ENCODE measurements at places on chromosomes 4 and X.

DNA sequence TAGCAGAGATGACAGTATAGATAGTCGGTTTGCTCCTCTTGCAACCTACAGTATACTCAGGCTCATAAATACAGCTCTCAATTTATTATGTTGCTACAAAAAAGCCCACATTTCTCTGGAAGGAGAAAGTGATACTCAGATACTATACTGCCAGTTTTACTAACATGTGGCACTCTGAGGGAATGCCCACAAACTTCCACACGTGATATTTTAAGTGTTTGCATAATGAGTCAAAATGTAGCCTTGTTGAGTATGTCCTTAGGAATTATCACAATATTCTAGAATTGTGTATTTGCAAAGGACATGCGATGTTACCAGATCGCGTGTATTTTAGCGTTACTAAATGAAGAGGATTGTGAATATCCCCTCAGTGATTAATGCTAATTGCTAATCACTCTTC, 929.1 kb downstream of the STIM2 start:
- no peak for DNase-seq

GRCh38 chr4:145927030-145927429, 11.6 kb downstream of the ZNF827 start:
- no peak for DNase-seq

DNA sequence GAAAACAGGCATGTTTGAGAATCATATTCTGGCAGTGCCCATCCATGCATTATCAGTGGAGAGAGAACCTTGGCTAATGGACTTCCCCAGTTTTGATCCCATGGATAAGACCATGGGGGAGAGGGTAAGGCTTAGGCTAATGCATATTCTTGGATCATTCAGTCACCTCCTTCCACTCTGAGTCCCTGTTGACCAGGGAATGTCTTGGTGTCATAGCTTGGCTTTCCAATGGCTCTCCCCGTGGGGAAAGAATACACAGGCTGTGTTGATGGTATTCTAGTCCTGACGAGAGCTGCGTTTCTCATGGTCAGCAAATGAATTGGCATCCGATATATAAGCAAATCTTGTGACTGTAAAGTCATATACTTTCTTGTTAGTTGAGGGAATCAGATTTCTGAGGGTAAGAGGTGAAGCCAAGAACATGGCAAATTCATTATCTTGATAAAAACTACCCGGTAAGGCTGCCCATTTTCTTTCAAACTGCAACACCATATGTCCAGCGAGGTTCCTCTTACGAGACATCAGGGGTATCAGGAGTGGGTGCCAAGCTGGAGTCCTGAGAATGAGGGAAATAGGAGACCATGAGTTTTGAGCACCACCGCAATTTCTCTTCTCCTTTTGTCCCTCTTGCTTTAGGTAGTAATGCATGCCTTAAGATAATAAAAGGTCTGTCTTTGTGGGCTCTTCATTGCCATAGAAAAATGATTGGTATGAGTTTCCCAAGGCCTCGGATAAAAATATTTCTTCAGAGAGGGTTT, 18.0 kb downstream of the RHOH start:
- DNase-seq, result no peak

DNA sequence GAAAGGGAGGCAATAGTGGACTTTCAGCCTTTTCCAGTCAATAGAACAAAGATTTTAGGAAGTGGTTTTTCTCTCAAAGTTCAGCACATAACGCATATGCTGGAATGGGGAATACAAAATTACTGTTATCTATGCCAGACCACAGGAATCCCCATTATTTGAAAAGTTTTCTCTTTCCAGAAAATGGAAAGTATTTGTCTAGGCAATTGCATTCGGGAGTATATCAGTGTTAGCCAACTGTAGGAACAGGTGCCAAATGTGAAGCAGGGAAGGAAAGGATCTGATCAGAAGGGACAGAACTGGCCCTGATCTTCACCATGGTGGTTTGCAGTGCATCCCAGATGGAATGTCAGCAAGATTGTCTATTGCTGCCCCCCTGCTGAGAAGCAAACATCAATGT, 213.6 kb downstream of the CPE start:
- no peak for DNase-seq

GRCh38 chrX:25534091-25534490, 518.3 kb upstream of the ARX start:
- DNase-seq, result no peak

- DNase-seq, result no peak
These were observed 203.1 kb downstream of the SLC7A11 start for GRCh38 chr4:138039010-138039409.

DNA sequence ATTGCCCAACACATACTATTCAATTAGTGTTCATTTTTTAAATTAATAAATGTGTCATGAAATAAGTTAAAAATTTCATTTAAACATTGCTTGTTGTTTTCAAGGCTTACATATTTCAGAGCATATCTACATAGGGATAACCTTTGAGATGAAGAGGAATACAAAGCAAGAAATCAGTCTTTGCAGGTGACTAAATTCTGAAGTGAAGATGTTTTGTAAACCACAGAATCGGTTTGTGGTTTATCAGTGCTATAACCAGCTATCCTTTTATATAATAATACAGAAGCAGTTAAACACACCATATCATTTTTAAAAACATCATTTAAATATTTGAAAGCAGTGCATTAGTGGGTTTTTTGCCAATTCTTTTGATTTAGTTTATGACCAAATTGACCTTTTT, 26.9 kb downstream of the FAM241A start:
- DNase-seq, result no peak

DNA sequence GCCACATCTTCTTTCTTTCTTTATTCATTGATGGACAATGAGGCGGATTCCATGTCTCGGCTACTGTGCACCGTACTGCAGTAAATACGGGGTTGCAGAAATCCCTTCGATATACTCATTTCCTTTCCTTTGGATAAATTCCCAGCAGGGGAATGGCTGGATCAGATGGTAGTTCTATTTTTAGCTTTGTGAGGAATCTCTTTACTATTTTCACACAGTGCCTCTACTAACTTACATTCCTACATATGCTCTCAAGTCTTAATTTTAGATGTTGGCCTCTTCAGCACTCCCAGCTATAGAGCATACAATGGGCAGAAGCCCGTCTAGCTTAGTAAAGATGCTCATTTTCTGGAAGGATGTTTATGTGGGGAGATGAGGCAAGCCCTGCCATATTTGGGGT, 317.4 kb downstream of the ASMT start:
- no peak for DNase-seq

DNA sequence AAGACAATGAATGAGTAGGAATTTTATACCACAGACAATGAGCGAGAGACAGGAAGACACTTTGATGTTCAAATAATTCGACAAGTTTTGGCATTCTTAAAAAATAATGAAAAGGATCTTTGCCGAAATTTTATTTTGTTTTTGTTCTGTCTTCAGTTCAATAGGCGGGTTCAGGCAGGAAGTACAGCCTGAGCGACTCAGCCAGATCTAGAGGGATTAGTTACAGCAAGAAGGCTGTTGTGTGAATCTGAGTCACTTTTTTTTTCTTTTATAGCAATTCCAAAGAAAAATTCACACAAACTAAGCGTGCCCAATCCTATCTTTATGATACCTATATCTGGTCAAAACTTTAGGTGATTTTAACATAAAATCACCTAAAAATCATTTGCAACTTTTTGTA, 505.4 kb upstream of the FAM241A start:
- DNase-seq, result no peak

- DNase-seq, result no peak
These were observed 9.9 kb downstream of the FNIP2 start for GRCh38 chr4:158778712-158779111.

DNA sequence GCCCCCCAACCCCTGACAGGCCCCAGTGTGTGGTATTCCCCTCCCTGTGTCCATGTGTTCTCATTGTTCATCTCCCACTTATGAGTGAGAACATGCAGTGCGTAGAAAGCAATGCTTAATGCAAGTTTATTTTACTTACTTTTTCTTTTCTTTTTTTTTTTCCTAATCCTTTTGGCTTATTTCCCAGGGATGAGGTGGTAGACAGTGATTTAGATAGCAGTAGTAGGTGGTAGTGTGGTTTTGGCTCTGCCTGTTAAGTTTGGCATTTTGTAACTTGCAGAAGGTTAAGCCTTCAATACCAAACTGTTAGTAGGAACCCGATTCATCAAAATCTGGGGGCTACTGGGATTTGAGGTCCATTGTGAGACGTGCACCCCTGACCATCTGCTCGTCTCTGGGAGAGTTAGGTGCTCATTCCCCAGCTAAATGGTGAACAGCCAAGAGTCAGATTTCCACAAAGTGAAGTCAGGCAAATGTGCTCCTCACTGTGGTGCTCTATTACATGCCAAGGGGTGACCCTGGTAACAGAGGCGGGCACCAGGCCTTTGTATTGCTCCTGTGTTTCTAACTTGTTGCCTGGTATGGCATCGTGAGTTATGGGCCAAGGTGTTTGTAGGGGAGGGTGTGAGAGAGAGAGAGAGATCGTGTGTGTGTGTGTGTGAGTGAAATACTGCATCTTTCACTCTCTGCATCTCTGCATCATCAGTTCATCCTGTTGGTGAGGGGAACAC, 70.3 kb downstream of the PHOX2B start:
- DNase-seq, result no peak

- DNase-seq, result no peak
These were observed 3.4 kb downstream of the TENM3 start for GRCh38 chr4:182246401-182247205.

GRCh38 chr4:99965674-99966350, 15.7 kb upstream of the H2AZ1 start:
- no peak for DNase-seq

DNA sequence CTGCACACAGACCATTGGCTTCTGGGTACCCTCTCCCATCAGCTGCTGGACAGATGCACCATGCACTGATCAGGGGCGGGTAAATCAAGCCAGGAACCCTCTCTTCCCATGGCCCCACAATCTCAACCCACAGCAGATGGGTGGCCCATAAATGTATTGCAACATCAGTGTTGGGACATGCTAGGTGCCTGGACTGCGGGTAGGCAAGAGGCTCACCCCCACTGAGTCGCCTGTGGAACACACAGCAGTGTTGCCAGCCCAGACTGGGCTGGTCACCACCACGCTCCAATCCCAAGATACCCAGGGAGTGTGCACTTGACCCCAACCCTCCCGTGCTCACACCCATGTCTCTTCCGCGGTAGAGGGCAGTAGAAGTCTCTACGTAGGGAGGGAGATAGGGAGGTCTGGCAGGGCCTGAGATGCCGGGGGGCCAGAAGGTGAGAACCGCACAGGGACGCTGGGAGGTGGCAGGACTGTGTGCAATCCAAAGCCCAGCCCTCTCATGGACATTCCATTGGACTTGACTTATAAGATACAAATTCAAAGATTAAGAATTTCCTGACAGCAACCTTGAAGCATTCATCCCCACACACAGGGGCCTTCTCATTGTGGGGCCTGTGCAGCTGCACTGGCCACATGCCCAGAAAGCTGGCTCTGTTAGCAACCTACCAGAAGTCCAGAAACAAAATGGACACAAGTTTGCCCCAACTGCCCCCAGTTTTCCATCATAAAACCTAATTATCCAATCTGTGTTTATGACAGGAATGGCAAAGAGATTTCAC, 183.7 kb downstream of the NSUN7 start:
- DNase-seq, result no peak

Measured in T-helper 2 cell treated with Interferon-gamma antibody and Interleukin-4, amounts not matched to agents 5 μg/mL and 100 μg/mL, for 36 hours (primary cell).